ENCODE measurements at places on chromosomes 1 and 21. TPM values are rescaled to one million over a fixed set of nuclear protein-coding genes. Genes with fewer than 3 reads are reported as not detected.

DNA sequence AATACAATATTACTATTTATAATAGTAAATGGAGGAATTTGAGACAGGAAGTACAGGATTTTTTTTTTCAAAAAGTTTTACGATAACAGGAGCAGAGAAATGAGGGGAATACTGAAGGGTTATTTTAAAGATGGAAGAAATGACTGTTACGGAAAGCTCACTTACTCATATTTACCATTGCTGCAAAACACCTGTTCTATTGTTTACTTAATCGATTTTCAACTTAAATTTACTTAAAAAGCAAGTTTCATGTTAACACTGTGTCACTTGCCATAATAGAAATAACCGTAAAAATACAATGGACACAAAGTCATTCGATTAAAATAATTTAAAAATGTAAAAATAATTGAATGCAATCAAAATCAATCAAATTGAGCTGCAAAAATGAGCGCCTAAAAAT is 3.4 kb upstream of the EXO1 start:
- peaks cover 54% of the 10 kb centered on the region for H3K4me1 ChIP-seq
- no peak for DNase-seq
- H3K36me3 ChIP-seq = no peaks in the 10 kb centered on the region
- no peak overlapping the region for H3K4me3 ChIP-seq
- peaks cover 6% of the 10 kb centered on the region for H3K27me3 ChIP-seq

DNA sequence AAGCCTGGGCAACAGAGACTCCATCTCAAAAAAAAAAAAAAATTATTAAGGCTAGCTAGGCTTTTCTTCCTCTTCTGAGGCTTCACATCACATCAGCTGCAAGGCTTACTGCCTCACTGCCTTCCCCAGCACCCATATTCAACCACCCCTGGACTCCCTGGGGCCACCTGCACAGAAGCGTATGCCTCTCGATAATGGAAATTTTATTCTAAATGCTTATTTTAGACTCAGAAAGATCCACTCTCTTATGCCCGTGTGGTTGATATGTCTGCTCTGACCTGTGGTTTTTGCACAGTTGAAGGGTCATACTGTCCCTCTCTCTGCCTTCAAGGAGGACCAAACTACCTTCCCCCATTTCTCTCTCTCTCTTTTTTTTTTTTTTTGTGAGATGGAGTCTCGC is 1.5 kb upstream of the FCRLA start:
- H3K27me3 ChIP-seq = no peaks in the 10 kb centered on the region
- no peak overlapping the region for H3K4me3 ChIP-seq
- H3K4me1 ChIP-seq = peaks cover 8% of the 10 kb centered on the region
- no peak for DNase-seq

DNA sequence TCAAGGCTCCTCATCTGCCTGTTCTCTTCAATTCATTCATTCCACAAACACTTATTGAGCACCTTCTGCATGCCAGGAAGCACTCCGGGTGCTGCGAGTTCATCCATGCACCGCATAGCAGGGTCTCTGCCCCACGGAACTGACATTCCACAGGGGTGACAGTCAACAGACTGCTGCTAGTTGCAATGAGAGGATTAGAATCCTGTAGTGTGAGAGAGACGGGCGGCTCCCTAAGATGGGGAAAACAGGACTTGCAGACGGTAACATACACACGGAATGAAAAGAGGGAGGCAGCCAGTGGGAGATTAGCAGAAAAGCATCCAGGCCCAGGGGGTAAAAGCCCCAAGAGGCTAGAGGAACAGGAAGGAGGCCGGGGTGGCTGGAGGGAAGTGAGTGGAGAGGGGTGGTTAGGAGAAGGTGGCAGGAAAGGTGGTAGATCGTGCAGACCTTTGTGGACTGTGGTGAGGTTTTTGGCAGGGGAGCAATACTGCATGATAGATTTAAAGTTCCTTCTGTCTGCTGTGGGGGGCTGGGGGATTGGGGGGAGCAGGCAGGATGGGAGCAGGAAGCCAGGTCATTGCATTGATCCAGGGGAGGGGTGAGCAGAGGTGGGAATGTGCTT is 6.6 kb downstream of the TNFRSF8 start:
- DNase-seq = no peak
- H3K27me3 ChIP-seq = peaks cover 10% of the 10 kb centered on the region
- H3K4me1 ChIP-seq = peaks cover 24% of the 10 kb centered on the region

DNA sequence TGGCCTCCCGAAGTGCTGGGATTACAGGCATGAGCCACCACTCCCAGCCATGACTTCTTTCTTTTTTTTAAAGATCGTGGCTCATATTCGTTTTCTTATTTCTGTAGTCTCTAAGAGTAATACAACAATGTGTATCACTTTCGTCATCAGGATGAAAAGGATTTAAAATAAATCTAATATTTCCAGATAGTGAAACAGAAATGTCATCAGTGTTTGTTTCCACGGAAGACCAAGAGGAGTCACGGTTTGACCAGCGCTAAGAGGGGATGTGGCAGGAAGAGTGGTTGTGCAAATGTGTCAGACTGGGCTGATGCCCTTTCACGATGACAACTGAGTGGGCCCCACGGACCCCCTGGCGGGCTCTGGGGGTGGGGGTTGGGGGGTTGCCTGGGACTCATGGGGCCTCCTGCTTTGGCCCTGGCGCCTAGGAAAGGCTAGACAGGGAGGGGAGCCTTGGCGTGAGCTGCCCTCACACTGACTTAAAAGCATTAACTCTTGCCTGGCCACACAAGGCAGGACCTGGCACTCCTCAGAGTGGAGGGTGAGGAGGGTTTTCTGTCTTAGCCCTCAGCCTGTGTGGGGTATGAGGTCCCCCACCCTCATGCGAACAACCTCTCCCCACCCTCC is 8.4 kb downstream of the SOX13 start:
- H3K36me3 ChIP-seq = no peaks in the 10 kb centered on the region
- H3K27me3 ChIP-seq = no peaks in the 10 kb centered on the region
- peaks cover 52% of the 10 kb centered on the region for H3K4me1 ChIP-seq
- peak overlapping the region; percentile 7 for H3K27ac ChIP-seq

- H3K27me3 ChIP-seq = no peaks in the 10 kb centered on the region
- no peaks in the 10 kb centered on the region for H3K4me1 ChIP-seq
- H3K36me3 ChIP-seq = 0 out of 2 replicates have a peak, but pooled peaks cover 5% of the 10 kb centered on the region
Observed at GRCh38 chr1:36864823-36865601, 169.3 kb downstream of the GRIK3 start.

DNA sequence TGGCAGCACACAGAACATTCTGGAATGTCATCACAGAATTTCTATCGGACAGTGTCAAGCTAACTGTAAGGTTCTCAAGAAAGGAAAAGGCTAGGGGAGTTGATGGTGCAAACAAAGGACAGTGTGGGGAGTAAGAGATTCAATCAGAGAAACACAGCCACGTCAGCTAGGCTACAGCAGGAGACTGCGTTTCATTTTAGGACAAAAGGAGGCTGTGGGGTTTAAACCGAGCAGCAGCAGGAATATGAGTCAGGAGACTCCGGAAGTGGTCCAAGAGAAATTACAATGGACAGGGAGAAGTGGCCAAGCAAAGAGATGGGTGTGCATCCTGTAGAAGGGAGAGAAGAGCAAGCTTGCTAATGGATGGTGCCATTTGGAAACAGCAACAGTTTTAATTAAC is 37.4 kb upstream of the C1orf198 start:
- peaks cover 5% of the 10 kb centered on the region for H3K36me3 ChIP-seq
- H3K4me1 ChIP-seq = no peaks in the 10 kb centered on the region
- no peak overlapping the region for H3K27ac ChIP-seq
- DNase-seq = no peak
- no peak overlapping the region for H3K4me3 ChIP-seq

- H3K4me1 ChIP-seq = no peaks in the 10 kb centered on the region
- no peaks in the 10 kb centered on the region for H3K27me3 ChIP-seq
- H3K36me3 ChIP-seq = no peaks in the 10 kb centered on the region
- DNase-seq = no peak
- no peak overlapping the region for H3K27ac ChIP-seq
- no peak overlapping the region for H3K4me3 ChIP-seq
Observed at GRCh38 chr1:2591581-2592261, 5.1 kb downstream of the PRXL2B start.

DNA sequence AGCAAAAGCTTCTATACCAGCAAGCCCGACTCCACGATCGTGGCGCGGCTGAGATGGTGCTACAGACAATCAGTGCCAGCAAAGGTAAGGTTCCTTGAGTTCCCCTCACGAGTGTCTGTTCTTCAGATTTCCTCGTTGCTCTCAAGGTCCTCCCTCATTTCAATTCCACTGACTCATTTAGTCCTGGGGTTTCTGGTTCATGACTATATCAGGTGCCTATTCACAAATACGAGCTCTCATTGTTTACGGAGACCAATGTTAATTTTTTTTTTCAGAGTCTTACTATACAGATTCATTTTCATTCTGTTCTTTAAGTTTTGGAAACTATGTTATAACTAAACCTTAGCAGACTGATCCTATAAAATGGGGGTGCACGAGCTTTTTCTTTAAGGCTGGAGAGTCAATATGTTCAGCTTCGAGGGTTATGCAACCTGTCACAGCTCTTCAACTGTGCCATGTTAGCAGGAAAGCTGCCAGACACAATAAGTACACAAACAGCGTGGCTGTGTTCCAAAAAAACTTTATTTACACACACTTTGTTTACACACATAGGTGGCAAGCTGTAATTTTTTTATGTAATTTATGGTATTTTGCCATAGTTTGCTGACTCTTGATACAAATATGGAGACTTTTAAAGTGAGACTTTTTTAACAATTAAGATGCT is 134.3 kb downstream of the ZP4 start:
- H3K4me1 ChIP-seq = no peaks in the 10 kb centered on the region
- no peak overlapping the region for H3K27ac ChIP-seq
- DNase-seq = no peak
- peaks cover 3% of the 10 kb centered on the region for H3K27me3 ChIP-seq
- no peaks in the 10 kb centered on the region for H3K36me3 ChIP-seq

The RYR2 gene
- total RNA-seq = 0.06 TPM

The LAMC1 gene
- 385 TPM for total RNA-seq
